Fibroblast of skin of scalp (primary cell): ENCODE measurements at places on chromosomes 7 and 10.

- no peak for DNase-seq
Measured at GRCh38 chr10:4691301-4691700, 134.7 kb upstream of the AKR1E2 start.

GRCh38 chr7:130367088-130367755 is 13.1 kb upstream of the CPA1 start:
- DNase-seq: no peak

- peak; percentile 49 for DNase-seq
Measured at GRCh38 chr10:17737027-17737965, 14.7 kb upstream of the TMEM236 start.

DNA sequence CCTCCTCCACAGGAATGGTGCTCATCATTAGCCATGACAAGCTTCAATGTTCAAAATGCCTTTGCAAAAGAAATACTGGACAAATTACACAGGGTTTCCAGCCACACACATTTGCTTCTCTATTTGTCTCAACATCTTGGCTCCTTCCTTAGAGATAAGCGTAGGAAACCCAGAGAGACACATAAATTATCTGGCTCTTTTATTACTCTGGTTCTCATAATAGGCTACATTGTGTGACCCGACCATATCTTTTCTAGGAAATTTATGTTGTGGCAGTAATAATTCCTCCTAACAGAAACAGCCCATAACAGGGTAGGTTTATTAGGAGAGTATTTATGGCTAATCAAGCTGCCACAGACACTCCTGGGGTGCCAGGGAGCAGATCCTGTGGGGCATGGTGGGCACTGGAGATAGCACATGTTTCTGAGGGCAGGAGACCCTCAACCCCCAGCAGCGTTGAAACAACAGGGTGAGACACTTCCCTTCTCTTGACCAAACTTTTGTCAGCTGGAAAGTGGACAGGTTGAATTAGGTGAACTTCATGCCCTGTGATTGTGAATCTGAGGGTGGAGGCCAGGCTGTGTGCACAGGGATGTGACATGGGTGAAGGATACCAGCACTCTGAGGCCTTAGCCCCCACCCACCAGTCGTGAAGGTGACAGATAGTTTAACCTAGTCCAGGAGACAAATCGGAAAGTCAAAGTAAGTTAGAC is 295.9 kb upstream of the ZNF32 start:
- no peak for DNase-seq

DNA sequence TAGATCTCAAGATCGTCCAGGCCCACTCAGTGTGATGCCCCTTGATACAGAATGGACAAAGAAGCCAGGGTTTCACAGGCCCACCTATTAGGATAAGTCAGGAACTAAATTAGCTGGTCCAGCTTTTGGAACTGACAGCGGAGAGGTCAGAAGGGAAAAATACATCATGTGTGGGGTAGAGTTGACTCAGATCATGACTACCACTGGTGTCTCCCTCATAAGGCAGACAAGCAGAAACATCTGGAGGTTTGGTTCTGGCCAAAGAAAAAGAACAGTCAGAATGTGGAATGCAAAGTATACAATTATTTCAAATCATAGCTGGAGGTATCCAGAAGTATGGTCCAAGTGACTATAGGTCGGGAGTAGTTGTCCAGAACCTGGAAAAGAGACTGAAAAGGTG is 621.1 kb upstream of the CELF2 start:
- no peak for DNase-seq

GRCh38 chr10:67697724-67698131 is 1.7 kb upstream of the CTNNA3 start:
- peak; percentile 50 for DNase-seq

DNA sequence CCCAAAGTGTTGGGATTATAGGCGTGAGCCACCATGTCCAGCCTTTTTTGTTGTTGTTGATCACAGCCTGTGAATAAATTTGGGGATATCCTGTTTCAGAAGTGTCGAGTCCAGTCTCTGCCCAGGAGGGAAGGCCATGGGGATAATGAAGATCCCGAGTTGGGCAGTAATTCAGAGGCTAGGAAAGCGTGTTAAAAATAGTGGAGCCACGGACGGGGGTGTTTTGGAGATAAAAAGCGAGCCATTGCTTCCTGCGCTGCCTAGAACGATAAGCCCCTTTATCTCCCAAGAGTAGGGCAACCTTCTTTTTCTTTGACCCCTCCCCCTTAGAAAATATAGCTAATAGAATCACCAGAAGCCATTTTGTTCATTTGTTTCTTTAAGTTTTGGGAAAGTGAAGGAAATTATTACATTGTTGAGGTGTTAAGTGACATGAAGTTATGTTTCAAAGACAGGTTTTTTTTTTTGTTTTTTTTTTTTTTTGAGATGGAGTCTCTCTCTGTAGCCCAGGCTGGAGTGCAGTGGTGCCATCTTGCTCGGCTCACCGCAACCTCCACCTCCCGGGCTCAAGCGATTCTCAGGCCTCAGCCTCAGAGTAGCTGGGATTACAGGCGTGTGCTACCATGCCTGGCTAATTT is 43.3 kb downstream of the IL15RA start:
- no peak for DNase-seq

- DNase-seq: no peak
Measured at GRCh38 chr7:121390617-121391016, 5.5 kb downstream of the FAM3C start.

- no peak for DNase-seq
Measured at GRCh38 chr10:94216201-94216600, 146.5 kb downstream of the NOC3L start.

- DNase-seq: no peak
Measured at GRCh38 chr10:77859200-77859864, 67.2 kb downstream of the DLG5 start.

DNA sequence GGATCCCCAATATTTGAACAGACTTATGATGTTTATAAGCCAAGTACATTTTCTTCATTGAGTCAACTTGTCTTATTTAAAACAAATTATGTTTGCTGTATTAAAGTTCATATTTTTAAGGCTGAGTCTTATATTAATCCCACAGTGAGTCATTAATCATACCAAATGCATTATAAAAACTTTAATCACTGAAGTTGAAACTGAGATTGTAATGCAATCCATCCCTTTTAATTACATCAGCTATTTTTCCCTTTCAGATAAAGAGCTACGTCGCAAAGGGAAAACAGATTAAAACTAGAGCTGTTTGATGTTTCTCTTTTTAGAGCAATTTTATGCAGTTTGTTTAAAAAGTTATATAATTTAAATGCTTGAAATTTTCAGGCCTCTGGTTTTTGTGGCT is 183.0 kb downstream of the ARID5B start:
- peak; percentile 72 for DNase-seq

DNA sequence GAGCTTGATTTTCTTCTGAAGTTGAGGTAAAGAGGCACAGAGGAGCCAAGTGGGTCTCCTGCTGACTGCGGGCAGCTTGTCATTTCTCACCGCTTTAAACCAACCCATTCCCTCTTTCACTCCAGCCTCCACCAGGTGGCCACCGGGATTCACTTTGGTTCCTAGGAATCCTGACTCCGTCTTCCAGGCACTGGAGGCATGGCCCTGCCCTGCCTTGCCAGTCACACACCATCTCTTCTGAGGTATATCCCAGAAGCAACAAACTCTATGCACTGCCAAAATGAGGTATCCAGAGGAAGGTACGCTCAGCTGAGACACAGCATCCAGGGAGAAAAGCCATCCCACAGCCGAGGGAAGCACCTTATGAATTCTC is 280.8 kb downstream of the TNS3 start:
- DNase-seq: no peak

DNA sequence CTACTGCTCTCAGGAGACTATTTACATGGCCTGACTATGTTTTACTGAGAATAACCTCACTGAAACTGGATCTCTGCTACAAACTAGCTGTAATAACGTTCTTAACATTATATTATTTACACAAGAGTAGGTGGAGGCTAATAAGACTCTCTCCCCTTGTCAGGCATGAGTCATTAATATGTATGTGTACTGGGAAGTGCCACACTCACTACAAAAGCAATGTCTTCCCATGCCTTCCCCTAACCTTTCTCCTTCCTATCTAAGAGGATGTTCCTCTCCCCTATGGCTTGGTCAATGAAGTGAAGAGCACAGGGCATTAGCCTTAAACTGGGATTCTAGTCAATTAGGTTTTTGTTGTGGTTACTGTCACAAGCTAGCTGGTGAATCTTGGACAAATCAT is 147.9 kb downstream of the DGKB start:
- DNase-seq: peak; percentile 48

DNA sequence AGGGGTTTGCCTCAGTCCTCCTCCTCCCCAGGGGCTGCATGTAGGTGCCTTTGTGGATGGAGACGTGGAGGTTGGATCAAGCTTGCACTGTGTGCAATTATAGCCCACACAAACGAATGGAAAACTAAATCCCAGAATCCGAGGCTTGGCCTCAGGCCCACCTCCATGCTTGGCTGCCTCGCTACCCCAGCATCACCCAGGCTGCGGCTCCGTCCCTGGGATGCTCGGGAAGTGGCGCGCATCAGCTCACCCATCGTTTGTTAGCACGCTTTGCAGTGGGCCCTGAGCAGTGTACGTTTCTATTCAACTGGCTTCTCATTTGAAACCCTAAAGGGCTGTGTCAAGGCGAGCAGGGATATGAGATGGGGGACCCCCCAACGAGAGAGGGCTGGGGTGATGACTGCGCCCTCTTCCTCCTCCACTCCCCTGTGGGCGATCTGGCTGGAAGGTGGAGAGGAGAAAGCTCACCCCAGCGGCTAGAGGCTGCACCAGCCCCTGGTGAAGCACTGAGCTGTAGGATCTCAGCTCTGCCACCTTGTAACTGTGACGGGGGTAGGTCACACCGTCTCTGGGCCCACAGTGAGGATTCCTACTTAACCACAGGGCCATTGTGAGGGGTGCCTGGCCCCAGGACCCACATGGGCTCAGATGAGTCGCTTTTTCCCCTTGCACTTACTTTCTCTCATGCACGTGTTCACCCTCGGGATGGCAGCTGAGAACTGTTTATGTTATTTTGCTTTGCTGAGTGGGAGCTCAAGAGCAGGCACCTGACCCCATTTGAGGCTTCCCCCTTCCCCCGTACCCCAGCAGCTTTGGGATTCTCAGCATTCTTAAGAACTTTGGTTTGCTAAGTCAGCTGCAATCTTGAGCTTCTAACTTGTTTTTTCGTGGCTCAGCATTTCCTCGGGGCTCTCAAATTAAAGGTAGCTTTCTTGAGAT is 12.7 kb upstream of the BTBD16 start:
- DNase-seq: peak; percentile 32

- DNase-seq: no peak
Measured at GRCh38 chr10:62112300-62112699, 156.3 kb downstream of the RTKN2 start.

DNA sequence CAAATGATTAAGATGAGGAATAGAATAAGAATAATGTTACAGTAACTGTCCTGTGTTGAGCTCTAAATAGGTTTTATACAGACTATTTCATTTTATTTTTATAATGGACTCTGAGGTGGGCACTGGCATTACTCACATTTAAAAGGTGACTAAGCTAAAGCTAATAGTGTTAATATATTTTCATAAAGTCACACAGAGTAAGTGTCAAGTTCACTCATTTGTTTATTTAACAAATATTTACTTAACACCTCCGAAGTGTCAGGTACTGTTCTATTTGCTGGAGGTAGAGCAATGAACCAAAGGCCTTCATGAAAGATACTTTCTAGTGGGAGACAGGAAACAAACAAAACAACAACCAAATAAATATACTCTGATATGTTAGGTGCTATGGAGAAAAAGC is 44.0 kb downstream of the ASB4 start:
- no peak for DNase-seq

DNA sequence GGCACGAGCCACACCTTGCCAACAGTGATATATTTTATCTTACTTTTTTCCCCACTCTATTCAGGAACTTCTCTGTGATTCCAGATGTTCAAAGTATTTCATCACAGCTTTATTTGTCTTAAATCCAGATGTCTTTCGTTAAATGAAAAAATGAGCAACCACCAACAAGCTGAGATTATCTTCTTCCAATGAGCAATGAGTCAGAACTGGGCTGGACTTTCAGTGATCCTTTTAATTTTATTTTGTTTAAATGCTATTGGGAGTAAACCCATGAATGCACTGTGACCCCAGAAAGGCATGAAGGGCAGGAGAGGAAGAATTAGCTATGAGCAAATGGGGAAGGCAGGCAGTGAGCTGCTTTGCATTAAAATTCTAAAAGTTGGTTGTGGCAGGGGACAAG is 77.6 kb upstream of the IMMP2L start:
- DNase-seq: peak; percentile 52

DNA sequence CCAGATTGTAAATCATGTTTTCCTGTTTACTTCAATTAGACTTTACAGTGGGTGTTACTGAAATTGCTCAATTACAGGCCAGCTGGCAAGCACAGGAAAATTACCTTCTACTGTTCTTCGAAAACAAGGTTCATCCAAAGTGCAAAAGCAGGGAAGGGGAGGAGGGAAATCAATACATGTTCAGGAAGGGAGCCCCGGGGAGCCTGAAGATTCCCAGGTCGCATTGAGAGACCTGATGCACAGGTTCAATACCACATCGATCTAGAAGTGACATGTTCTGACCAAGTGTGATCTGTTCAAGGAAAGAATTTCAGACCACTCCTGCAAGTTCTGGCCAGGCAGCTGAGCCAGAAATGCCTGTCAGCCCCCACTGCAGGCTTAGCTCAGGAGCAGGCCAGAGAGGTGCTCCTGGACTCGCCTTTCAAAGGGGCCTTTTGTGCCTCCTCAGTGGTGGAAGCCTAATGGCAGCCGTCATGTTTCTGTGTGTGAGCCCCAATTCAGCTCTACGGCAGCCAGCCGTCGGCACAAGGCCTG is 35.9 kb downstream of the FAM53B start:
- no peak for DNase-seq

GRCh38 chr10:104447906-104448305 is 94.3 kb downstream of the CFAP58 start:
- DNase-seq: no peak

GRCh38 chr10:11616021-11616420 is 4.6 kb upstream of the USP6NL start:
- no peak for DNase-seq

DNA sequence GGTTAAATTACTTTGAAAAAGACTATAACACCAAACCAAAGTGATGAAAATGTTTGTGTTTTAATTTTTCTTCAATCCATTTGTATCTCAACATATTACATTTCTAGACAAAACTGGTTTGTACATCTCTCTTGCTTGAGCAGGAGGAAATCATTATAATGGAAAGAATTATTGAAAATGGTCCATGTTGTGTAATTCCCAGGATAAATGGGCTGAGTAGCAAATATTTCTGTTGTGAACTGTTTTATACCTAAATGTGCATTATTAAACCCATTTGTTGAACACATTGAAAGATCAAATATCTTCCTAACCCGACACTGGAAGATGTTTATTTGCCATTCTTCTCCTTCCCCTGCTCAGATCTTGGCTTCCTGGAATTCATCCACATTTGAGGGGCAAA is 14.1 kb upstream of the CDK6 start:
- DNase-seq: no peak

- no peak for DNase-seq
Measured at GRCh38 chr10:23413629-23414089, 25.2 kb upstream of the OTUD1 start.

GRCh38 chr10:27504808-27505460 is 830 bp downstream of the RAB18 start:
- no peak for DNase-seq

- no peak for DNase-seq
Measured at GRCh38 chr10:96228408-96228994, 42.9 kb downstream of the BLNK start.
